ENCODE measurements at places on chromosomes 12 and 14.

- no peak for DNase-seq
Observed at GRCh38 chr12:116490471-116490870, 68.7 kb upstream of the MAP1LC3B2 start.

DNA sequence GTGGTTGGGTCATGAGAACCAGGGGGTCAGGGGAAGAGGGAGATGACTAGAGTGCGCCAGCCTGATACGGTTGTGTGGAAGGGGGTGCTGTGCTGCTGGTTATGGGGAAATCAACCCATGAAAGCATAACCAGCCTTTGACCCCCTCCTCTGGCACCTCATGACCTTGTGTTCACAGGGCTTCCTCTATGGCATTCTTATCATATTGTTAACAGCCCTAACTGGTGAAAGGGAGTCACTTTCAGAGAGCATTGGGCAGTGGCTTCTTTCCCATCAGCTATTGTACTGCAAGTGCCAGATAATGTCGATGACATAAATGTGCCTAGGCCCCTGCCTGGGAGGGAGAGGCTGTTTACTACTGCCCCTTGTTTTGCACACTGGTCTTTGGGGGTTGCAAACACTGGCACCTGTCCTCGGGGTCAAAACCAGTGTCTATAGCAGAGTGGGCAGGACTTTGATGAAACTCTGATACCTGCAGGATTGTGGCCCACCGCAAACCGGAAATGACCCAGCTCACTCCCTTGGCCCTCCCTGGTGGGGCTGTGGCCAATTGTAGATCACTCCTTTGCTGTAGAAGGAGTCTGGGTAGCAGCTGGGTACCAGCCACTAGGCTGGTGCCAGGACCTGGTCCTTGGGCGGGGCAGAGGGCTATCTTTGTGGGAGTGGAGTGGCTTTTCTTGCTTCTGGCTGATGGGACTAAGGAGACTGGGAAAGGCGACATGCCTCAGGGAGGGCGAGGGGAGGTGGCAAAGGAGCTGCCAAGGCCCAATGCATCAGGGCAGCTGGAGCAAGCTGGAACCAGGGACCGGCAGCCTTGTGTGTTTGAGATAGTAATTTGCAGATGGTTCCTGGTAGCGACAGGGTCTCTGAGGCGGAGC is 634 bp upstream of the TMEM63C start:
- DNase-seq: no peak

DNA sequence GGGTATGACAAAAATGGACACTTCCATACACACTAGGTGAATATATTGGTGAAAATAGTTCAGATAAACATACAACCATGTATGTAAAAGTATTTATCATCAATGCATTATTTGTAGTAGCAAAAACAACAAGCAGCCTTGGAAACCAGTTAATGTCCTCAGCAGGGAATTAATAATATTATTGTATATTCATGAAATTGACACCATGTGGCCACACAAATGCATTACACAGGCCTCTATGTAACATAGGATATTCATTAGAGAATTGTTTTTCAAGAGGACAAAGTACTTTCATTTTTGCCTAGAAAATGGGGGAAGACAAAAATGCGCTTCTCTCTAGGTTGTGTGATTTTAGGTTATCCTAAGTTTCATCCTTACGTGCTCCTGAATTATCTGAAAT is 24.3 kb downstream of the SPRING1 start:
- DNase-seq: no peak

GRCh38 chr12:13425766-13426165 is 229.2 kb downstream of the EMP1 start:
- no peak for DNase-seq

DNA sequence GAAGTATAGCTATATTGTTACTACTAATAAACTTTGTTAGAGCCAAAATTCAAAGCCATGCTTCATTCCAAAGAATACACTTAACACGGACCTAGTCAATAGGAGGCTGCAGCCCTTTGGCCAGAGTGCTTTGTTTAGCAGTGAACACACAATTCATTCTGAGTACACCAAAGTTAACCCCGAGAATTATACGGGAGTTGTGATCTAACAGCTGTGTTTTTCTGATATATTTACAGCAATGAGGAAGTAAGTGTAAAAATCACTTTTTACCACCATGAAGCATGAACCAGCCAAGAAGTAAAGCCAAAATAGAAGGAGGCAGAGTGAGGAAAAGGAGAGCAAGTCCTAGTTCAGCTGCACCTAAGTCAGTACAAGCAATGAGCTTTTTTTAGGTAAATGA is 156.8 kb upstream of the PDE3A start:
- no peak for DNase-seq

DNA sequence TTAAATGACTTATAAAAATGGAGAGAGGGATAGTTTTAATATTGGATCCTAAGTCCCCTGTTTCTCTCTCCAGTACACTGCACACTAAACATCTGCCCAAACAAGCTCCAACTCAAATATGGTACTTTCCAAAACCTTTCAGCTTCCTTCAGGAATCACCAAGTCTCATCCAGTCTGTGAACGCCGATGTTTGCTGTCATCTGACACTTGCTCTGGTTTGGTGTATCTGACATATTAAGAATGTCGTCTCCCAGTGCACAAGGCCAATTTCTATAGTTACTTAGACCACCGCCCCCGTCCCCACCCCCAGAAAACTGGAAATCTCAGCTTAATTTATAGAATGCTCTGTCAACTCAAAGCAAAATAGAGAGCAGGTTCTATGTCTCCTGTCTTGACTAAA is 5.0 kb upstream of the MGP start:
- DNase-seq: no peak

Measured in stimulated activated CD4-positive, alpha-beta T cell treated with anti-CD3 and anti-CD28 coated beads, Interleukin-12 subunit alpha, Interleukin-12 subunit beta, amount 100 ng/mL, for 4 hours (primary cell).